PC-9 (cell line): ENCODE measurements at places on chromosomes 13 and 19. TPM values are rescaled to one million over a fixed set of nuclear protein-coding genes. Genes with fewer than 3 reads are reported as not detected.
A peak's percentile ranks its signal among the peaks of the same experiment; 100 is the strongest.

SLITRK6 gene
- total RNA-seq, result 1.9 and 3.4 TPM in 2 replicates

FBL gene
- 437 and 498 TPM in 2 replicates for total RNA-seq

GRCh38 chr13:104809483-104809882 is 1726.0 kb downstream of the EFNB2 start:
- DNase-seq, result no peak

GRCh38 chr13:73995736-73996135 is 138.5 kb downstream of the KLF12 start:
- DNase-seq, result no peak

- peak; percentile 81 for DNase-seq
Observed at GRCh38 chr19:19546751-19547162, 8.7 kb downstream of the CILP2 start.

GRCh38 chr13:79289571-79289970 is 116.5 kb downstream of the RBM26 start:
- no peak for DNase-seq

DNA sequence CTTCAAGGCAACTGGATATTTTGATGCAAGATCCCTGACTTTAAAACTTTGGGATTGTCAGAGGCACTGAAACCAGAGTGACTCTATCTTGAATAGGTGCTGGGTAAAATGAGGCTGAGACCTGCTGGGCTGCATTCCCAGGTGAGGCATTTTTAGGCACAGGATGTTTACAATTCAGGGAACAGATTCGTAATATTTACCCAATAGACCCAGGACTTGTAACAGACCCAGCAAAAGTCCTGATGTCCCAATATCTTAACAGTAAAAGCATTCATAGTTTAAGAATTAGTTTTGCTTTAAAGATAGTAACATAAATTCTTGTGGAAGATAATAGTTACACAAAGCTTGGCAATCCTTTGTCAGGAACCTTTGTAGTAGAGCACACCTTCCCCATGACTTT is 166.2 kb downstream of the FGF14 start:
- DNase-seq, result no peak

DNA sequence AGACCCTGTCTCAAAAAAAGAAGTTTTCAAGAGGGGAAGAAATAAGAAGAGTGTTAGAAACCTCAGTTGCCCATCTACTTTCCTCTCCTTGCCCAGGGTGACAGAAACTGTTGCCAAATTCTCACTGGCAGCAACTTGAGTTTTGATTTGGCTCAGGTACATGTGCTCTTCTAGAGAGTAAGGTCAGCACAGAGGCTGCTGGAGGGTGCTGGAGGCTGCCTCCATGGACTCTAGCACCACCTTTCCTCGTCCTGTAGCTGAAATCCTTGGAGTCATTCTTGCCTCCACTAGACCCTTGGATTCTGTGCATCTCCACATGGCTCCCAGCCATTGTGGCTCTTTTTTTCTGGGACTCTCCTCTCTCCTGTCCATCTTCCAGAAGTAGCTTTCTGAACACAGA is 149.1 kb downstream of the TM9SF2 start:
- no peak for DNase-seq

GRCh38 chr13:111304603-111305289 is 15.7 kb upstream of the TEX29 start:
- DNase-seq, result no peak
